ENCODE measurements at places on chromosomes 3 and 15.

DNA sequence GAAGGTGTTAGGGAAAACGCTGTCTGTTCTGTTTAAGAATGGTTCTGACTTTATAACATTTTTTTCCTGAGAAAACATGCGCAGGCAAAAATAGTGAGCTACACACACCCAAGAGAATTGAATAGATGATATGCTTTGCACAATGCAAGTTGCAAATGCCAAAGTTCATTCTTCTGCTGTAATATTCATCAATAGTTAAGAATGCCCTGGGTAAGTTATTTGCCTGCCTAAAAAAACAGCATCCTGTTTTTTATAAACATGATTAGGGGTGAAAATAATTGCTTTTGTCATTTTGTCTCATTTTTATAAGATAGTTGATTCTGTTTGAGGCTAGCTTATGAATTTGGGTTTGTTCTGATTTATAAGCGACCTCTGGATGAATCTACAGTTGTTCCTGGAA, 99.4 kb downstream of the DTWD1 start:
- no peak for DNase-seq

- DNase-seq, result no peak
Measured at GRCh38 chr3:190692256-190692655, 170.2 kb downstream of the GMNC start.

- DNase-seq, result no peak
Measured at GRCh38 chr15:76190070-76190564, 121.2 kb downstream of the ETFA start.

GRCh38 chr3:49013113-49013737, 5.2 kb downstream of the DALRD3 start:
- DNase-seq, result no peak

GRCh38 chr3:30285188-30286006, 321.0 kb upstream of the TGFBR2 start:
- no peak for DNase-seq

DNA sequence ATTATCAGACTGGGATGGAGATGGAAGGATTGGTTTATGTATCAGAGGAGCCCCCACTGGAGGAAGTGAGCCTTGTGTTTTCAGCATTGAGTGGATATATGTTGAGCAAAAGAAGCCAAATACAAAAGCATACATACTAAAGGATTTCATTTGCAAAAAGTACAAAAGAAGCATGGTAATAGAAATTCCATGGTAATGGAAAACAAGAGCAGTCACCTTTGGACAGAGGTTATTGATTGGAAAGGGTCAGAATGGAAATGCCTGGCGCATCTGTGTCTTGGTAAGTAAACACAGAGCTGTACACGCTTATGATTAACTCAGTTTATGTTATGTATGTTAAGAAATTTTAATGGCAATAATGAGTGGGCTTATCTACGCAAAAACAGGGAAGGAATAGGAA, 72.7 kb downstream of the DHX36 start:
- no peak for DNase-seq

DNA sequence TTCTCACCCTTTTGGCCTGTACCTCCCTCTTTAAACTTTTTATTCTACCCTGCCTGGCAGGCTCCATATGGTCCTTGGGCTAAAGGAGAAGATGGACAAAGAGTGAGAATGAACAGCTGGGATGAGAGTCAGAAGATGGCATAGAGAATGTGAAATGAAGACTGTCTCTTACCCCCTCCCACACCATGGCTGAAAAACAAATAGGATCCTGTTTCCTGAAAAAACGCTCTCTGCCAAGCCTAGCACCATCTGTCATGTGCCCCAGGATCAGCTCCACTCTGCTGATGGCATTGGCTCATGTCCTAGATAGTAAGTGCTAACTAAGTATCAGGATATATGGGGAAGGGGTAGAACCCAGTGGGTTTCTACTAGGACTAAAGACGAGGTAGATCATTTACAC, 238.6 kb downstream of the MEX3B start:
- DNase-seq, result no peak

GRCh38 chr3:149013726-149014125, 22.4 kb downstream of the GYG1 start:
- DNase-seq, result no peak

- no peak for DNase-seq
Measured at GRCh38 chr15:68696414-68697363, 117.9 kb downstream of the CORO2B start.

DNA sequence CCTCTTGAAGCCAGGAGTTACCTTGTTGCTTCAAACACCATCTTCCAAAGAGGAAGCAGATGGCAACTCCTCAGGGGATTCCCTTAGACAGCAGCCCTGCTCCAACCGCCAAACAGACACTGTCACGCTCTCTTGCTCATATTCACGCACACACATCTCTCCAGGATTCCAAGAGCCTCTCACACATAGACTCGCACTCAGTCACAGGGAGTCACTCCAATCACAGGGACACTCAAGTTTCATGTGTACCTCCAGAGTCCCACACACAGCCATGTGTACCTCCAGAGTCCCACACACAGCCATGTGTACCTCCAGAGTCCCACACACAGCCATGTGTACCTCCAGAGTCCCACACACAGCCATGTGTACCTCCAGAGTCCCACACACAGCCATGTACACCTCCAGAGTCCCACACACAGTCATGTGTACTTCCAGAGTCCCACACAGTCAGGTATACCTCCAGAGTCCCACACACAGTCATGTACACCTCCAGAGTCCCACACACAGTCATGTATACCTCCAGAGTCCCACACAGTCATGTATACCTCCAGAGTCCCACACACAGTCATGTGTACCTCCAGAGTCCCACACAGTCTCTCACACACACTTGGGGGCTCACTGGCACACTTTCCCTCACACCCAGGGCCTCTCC, 6.1 kb downstream of the VWA5B2 start:
- DNase-seq, result no peak

- no peak for DNase-seq
Measured at GRCh38 chr15:50797926-50798325, 32.4 kb upstream of the SPPL2A start.

DNA sequence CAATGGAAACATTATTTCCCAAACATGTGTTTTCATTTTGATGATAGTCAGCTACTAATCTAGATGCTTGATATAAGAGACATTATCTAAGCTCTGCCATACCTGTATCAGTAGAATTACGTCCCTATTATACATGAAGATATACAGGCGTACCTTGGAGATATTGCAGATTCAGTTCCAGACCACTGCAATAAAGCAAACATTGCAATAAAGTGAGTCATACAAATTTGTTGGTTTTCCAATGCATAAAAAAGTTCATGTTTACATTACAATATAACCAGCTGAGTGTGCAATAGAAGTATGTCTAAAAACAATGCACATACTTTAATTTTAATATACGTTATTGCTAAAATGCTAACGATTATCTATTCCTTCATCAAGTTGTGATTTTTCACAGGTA, 236.0 kb upstream of the ZNF717 start:
- no peak for DNase-seq

GRCh38 chr3:105845488-105845887, 23.3 kb downstream of the CBLB start:
- no peak for DNase-seq

GRCh38 chr15:96347181-96348111, 16.9 kb downstream of the NR2F2 start:
- no peak for DNase-seq

DNA sequence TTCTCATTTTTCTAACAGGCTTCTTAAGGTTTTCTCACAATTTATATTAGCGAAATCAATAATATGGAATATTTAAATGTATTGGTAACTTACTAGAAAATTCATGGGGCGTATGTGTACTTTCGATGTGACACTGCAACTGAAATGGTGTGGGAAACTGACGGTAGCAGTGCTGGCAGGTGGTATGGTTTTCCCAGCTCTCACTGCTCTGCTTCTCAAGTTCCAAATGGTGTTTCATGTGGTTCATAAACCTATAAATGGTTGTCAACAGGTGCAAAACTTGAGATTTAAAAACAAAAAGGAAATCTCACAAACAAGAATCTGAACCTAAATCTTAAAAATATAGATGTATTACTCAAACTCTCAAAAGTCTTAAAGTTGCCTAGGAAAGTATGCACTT, 54.7 kb downstream of the ZNF280D start:
- no peak for DNase-seq

- DNase-seq, result no peak
Measured at GRCh38 chr3:31013843-31014242, 119.4 kb upstream of the GADL1 start.

DNA sequence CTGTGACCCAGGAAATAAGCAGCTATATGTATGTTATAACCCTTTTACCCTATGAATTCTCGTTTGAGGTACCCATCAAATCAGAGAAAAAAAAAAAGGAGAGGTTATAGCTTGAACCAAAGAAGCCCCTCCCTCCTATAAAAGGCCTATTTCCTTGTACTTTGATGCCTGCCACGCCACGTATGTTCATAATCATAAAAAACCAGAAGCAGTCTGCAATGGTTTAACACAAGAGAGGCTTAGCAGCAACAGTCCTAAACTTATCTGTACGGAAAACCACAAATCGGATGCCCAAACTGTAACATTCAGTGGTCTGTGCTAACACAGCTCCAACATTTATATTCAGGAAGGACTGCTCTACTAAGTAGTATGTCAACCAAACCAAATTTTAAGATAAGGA, 21.2 kb downstream of the CCR8 start:
- no peak for DNase-seq

- no peak for DNase-seq
Measured at GRCh38 chr15:66631616-66632263, 65.9 kb upstream of the LCTL start.

- DNase-seq, result no peak
Measured at GRCh38 chr3:141330718-141331376, 37.5 kb upstream of the ZBTB38 start.

GRCh38 chr3:149449182-149449581, 25.3 kb upstream of the TM4SF4 start:
- no peak for DNase-seq

GRCh38 chr3:147943265-147943945, 534.2 kb downstream of the ZIC1 start:
- DNase-seq, result peak; percentile 73

DNA sequence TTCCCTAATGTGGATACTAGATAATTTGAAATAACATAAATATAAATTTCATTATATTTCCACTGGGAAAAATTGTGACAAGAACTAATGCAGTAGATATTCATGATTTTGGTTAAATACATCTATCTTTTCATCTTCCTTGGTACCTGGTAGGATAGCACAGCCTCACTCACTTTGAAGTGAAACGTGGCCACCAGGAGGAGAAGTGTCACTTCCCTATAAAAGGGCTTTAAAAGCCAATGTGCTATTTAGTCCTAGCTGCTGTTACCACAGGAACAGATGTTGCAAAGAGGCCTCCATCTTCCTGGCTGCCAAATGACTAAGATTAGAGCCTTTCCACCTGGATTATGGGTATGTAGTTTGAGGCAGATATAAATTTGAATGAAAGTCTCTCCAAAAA, 140.0 kb downstream of the PLOD2 start:
- no peak for DNase-seq

DNA sequence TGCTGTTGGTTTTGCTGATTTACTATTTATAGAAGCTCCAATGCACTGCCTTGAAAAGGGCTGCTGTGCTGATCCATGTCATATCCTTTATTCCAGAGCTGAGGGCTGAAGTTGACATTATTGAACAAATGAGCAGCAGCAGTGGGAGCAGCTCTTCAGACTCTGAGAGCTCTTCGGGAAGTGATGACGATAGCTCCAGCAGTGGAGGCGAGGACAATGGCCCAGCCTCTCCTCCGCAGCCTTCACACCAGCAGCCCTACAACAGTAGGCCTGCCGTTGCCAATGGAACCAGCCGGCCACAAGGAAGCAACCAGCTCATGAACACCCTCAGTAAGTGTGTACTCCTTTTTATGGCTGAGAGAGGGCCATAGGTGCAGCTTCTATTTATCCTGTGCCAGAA, 8.8 kb downstream of the EAF1 start:
- DNase-seq, result no peak

DNA sequence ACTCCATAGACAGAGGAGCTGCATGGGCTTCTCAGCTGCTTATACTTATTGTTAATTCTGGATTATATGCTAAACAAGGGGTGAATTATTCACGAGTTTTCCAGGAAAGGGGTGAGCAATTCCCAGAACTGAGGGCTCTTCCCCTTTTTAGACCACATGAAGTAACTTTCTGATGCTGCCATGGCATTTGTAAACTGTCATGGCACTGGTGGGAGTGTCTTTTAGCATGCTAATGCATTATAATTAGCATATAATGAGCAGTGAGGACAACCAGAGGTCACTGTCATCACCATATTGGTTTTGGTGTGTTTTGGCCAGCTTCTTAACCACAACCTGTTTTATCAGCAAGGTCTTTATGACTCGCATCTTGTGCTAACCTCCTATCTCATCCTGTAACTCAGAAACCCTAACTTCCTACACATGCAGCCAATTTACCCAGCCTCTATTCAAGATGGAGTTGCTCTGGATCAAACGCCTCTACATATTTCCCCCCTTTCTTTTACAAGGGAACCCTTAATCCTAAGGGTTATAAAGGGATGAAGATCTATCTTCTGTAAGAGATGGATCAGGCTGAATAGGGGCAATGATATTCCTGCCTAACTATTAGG, 12.1 kb upstream of the DMXL2 start:
- no peak for DNase-seq

DNA sequence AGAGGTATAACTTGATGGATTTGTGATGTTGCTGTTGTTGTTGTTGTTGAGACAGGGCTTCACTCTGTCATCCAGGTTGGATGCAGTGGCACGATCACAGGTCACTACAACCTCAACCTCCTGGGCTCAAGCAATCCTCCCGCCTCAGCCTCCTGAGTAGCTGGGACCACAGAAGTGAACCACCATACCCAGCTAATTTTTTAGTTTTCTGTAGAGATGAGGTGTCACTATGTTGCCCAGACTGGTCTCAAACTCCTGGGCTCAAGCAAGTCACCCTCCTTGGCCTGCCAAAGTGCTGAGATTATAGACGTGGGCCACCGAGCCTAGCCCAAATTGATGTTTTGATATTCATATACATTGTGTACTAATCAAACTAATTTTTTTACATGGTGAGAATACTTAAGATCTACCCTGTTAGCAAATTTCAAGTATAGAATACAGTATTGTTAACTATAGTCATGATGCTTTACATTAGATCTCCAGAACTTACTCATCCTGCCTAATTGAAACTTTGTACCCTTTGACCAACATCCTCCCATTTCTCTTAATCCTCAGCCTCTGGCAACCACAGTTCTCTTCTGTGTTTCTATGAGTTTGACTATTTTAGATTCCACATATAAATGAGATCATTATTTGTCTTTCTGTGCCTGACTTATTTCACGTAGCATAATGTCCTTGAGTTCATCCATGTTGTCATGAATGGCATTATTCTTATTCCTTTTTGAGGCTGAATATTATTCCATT, 23.2 kb downstream of the LMCD1 start:
- no peak for DNase-seq

DNA sequence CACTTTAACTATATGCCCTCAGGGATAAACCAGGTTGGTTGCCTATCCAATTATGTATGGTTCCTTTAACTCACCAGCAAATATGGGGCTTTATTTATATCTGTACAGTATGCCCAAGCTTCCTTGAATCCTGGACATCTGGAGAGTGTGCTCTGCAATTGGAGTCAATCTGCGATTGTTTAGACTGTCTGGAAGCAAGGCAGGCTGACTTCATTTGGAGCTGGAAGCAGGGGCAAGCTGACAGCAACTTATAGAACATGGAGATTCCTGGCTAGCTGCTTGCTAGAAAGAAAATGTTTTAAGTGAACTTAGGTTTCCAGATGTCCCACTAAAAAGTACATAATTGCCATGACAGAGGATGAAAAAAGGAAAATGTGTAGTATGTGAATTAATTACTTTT, 63.7 kb upstream of the TPRG1 start:
- no peak for DNase-seq

GRCh38 chr3:164060923-164061322, 1017.4 kb downstream of the SI start:
- DNase-seq, result no peak

- no peak for DNase-seq
Measured at GRCh38 chr15:77416148-77416455, 3.8 kb downstream of the PEAK1 start.

Data from SW 1271 (cell line).